Activated gamma-delta T cell treated with anti-CD3 and anti-CD28 coated beads, Interleukin-2, amount 50 U/mL, for 16 hours (primary cell): ENCODE measurements at places on chromosomes 4 and X.

DNA sequence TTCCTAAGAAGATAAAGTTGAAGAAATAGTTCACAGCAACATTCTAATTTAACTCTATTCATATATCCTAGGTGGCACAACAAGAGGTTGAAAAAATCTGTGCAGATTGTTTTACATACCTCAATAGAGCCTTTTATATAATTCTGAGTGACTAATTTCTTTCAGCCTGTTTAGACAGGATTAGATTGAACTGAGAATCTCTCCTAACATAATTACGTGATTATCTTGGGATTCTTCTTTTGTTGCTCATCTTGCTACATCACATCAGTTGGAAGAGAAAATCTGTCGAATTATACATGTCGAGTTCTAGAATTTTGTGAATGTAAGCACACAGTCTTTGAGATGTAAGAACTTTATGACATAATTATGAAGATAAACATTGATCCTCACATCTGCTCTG, 1873.7 kb upstream of the IGFBP7 start:
- no peak for DNase-seq

DNA sequence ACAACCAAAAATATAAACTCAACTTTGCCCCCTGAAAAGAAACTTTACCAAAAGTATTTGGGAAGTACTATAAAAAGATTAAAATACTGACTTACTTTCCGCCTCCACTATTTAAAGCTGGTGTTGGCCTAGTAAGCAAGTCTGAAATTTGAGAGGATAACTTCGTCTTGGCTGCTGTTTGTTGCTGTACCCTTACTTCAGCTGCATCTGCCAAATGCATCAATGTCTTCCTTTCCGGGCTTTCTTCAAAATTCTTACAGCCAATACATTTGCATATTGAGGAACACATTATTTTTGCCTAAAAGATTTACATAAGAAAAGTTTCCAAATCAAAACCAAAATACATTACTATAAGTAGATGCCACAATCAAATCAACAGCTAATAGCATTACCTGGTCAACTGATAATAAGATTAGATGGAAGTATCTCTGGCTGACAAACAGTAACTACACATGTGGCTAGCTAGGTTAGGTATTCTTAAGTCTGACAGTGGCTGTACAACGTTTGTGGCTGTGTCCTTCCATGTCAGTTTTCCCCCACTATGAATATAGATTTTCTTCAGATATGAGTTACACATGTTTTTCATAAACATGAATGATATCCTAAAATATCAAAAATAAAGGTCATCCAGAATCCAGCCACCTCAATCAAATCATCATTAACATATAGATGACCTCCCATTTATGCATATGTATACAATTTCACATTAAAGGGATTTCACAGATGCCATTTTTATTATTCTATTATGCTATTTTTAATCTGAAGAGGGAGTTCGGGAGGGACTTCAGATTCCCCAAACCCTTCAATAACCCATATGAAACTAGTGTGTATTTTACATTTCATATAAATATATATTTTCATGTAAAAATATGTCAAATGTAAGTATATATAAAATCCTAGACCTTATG, 30.6 kb downstream of the THAP9 start:
- DNase-seq = no peak

- DNase-seq = no peak
Observed at GRCh38 chr4:182937268-182938204, 20.4 kb upstream of the DCTD start.

DNA sequence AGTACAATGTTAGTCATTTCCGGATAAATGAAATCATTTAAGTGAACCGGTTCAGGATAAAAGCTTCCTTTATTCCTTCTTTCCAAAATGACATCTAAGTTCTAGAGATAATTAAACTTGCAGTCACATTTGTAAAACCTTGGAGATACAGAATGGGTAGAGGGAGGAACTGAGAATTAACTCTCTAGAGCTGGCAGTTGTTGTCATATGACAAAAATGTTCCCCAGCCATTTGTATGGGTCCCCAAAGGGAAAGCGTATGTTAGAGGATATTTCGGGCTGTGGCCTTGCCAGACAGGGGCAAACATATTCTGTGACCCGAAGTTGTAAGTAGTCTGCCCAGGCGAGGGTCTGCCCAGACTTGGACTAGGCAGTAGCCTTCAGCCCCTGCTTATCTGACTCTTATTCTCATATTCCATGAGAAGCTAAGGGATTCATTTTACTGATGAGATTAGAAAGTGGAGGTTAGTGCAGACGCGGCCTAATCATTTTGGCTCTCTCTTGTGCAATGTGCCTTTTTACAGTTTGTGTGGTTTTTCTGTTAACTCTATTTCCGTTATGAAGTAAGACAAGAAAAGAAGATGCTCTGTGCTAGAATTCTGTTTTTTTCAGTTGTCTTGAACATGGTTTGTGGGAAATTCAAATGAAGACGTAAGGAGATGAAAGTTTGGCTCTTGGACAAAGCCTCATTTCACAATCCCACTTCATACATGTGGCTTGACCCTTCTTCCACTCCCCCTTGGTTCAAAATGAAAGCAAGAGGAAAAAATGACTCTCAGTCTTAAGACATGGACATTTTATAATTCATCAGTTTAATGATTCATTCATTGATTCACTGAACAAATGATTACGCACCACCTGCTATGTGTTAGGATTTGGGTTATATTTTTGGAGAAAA, 2394.2 kb upstream of the AGA start:
- no peak for DNase-seq

DNA sequence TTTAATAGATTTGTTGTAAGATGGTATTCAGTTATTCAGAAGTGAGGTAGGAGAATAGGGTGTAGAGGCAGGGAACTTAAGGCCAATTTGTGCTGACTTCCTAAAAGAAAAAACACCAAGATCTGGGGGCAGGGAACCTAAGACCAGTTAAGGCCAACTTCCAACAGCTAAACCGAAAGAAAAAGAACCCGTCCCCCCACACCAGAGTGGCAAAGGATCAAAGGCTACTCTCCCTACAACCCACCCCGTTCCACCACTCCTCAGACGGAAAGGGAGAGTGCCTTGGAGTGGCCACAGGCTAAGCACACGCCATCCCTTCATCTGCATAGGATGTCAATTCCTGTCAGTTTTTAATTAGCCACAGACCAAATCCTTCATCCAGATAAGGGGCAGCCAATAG, 3.7 kb upstream of the ZNF718 start:
- DNase-seq = no peak

GRCh38 chr4:87500092-87500462, 29.1 kb downstream of the SPARCL1 start:
- no peak for DNase-seq

DNA sequence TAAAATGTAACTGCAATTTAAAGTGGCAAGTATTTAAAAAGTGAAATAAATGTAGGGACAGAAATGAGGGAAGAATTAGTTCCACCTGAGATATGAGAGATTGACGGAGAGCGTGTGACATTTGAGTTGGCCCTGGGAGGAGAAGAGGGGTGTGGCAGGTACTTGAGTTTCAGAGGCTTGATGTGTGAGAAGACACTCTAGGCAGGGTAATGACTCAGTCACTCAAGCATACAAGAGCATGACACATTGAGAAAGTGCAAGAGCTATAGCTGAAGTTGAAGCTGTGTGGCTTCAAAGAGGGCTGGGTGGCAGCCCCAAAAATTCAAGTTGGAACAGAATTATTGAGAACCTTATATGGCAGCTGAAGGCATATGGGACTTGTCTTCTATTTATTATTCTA, 420.5 kb downstream of the SLITRK2 start:
- DNase-seq = no peak

- no peak for DNase-seq
Observed at GRCh38 chr4:141158219-141158618, 24.9 kb upstream of the RNF150 start.

DNA sequence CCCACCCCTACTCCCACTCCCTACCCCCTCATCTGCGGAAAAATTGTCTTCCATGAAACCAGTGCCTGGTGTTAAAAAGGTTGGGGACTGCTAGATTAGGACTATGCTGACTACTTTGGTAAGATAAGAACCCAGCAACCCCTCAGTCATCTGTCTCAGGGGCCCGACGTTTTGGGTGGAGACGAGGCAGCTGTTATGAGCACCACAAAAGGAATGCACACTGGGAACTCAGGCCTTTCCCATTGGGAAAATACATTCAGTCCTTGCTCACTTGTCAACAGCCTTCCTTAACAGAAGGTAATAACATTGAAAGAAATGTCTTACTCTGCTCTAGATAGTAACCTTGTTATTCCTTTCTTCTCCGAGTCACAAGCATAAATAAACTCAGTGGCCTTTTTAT, 310.8 kb downstream of the AFF2 start:
- no peak for DNase-seq

DNA sequence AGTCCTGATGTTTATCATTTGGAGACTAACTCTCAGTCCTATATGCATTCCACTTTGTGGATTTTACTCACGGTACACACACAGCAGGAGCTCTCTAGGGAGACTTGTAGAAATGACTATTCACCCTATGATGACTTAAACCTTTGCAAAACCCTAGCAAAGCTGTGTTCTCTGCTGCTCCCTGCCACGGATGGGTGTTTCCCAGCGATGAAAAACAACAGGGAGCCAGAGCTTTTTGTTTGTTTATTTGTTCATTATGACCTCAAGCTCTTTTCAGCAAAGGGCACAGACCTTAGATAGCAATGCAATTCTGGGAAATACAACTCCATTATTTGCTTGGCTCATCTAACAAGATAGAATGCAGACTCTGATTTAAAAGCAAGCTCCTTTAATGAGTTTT, 156.6 kb downstream of the GRIA3 start:
- no peak for DNase-seq

GRCh38 chr4:1803523-1804423, 10.7 kb downstream of the FGFR3 start:
- no peak for DNase-seq

- peak; percentile 1 for DNase-seq
Observed at GRCh38 chrX:37685381-37686359, at the start of gene XK. XK (plus strand) TSS chrX:37685791; CDS start chrX:37685962, 171 bp downstream.
